ENCODE measurements at places on chromosomes 3 and 15. TPM values are rescaled to one million over a fixed set of nuclear protein-coding genes. Genes with fewer than 3 reads are reported as not detected.

The GABRG3 gene
- 0.21 TPM for total RNA-seq

The TTC23 gene
- 43.1 TPM for total RNA-seq

The BMF gene
- total RNA-seq: 20.1 TPM

The IGDCC3 gene
- total RNA-seq: 1.7 TPM

The DUOX2 gene
- total RNA-seq: 2.1 TPM

The CLDN11 gene
- total RNA-seq: 4.1 TPM

The AADAC gene
- total RNA-seq: 5.1 TPM

The MED12L gene
- total RNA-seq: 8.5 TPM

The CCNL1 gene
- total RNA-seq: 197 TPM

The SPG21 gene
- total RNA-seq: 74.6 TPM

The PROS1 gene
- 43.9 TPM for total RNA-seq

The IQCF5 gene
- not detected for total RNA-seq

The CADPS gene
- total RNA-seq: 13.3 TPM

The MTFMT gene
- 20.8 TPM for total RNA-seq

The POPDC2 gene
- 38.7 TPM for total RNA-seq

The SPESP1 gene
- total RNA-seq: 1.8 TPM

The PAK6 gene
- total RNA-seq: 2.5 TPM

All from tongue (tissue), 3 donors.